NCI-H524 treated with DMSO at 0.1 percent for 48 hours (cell line): ENCODE measurements at places on chromosomes 12 and 14.
A peak's percentile ranks its signal among the peaks of the same experiment; 100 is the strongest.

- no peak for DNase-seq
Measured at GRCh38 chr12:132404951-132405741, 75.8 kb upstream of the GALNT9 start.

GRCh38 chr12:53624956-53625355 is 1.2 kb downstream of the ATF7 start:
- no peak for DNase-seq

DNA sequence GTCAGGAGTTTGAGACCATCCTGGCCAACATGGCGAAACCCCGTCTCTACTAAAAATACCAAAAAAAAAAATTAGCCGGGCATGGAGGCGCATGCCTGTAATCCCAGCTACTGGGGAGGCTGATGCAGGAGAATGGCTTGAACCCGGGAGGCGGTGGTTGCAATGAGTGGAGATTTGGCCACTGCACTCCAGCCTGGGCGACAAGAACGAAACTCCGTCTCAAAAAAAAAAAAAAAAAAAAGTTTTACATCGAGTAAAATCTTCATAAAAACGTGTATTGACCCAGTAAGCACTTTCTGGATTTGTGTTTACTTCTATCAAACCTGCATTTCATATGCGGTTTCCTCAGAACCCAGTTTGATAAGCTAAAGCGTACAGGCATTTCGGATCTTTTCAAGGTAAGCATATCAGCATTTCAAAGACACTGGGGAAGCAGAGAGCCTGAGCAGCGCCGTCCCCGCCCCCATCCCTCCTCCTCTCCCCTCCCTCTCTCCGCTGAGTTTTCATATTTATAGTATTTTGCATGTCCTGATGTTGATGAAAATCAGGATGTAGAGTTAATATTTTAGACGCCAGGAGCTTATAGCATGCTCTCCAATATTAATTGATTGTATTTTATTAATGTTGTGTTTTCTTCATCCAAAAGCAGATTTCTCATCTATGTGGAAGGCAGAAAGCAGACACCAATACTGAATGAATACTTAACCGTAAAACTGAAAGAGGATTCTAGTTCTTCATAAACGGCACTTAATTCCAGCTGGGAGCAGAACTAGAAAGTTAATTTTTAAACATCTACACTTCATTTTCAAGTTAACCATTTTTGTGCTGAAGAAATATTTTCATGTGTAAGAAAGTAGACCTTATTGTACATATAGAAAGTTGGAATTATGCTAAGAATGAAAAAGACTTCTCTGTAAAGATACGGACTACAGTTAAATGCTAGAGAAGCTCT is 9.2 kb upstream of the HIP1R start:
- DNase-seq = no peak

GRCh38 chr14:24437020-24437735 is 5.4 kb downstream of the SDR39U1 start:
- no peak for DNase-seq

GRCh38 chr12:25438638-25439037 is 114.4 kb downstream of the LMNTD1 start:
- no peak for DNase-seq

DNA sequence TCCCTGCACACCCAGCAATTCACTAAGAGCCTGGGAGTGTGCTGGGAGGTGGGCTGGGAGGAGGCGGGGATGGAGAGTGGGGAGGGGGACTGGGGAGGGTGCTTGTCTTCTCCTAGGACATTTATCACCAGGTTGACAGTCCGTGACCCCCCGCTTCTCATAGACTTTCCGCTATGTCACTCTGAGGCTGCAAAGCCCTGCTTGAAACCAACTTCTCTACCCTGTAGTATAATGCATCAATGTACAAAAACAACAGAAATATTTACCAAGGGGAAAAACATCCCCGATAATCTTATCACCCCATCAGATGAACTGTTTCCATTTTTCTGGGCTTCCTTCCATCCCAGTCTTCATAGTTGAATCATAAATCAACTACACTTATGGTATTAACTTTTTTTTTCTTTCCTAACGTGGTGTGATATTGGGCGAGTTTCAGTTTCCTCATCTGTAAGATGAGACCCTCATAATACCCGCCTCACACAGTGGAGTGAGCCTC is 28.6 kb upstream of the BATF start:
- no peak for DNase-seq

DNA sequence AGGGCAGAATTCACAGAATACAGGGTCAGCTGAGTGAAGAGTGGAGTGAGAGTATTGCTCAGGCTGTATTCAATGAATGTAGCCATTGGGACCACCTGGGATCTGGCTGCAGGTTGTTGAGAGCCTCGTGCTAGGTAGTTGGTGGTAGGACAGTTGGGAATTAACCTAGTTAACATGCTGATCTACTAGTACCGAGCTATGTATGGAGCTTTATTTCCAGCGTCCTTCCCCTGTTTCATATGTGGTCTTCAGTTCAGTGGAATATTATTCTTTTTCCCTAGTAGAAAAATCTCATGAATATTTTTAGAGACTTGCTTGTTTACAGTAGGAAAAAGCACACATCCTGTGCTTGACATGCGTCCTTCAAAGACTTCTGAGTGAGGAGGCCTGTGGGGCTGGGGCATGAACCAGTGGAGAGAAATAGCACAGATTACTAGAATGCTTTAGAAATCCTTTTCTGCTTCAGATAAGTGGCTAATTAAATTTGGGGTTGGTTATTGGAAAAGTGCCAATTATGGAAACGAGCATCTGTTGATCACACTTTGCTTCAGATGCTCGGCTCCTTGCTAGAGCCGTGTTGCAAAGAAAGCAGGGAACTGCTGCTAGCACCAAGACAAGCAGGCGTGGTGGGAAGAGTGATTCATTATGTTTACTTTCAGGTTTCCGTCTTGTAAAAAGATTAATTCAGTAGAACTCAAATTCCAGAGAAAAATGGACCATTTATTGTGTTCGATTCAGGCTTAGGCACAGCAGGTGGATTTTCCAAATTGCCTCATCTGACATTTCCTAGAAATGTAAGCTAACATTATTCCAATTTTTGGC is 53.6 kb downstream of the ARF6 start:
- peak; percentile 98 for DNase-seq

DNA sequence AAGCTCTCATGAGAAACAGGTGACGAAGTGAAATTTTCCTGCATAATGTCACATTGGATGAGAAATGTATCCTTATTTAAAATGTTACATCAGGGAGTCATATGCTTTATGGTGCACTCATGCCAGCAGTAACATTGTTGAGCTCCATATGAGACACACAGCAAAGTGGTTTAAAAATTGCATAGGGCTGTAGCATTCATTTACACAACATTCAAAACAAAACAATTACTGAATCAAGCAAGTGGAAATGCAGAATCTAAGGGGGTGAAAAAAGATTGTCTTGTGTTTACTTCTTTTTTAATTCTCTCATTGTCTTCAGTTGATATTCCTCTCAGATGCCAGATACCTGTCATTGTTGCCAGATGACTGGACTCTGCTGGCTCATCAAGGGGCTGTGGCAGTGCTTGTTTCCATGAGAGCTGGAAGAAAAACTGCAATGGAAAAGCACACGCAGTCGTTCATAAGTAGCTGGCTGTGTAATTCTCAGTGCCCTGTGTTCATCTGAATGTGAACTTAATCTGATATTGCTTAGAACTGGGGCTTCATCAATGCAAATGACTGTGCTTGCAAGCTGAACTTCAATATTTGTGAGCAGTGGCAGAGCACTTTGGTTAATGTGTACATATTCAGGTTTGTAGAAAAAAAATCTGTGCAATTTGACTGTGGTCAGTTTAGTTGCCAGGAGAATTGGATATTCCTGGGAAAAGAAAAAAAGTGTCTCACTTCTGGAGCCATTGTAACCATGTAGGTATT is 305.6 kb downstream of the RAD51B start:
- DNase-seq = no peak

- DNase-seq = peak; percentile 86
Measured at GRCh38 chr14:100486025-100486828, 101.0 kb downstream of the BEGAIN start.

GRCh38 chr12:122471324-122472226 is 29.2 kb downstream of the ZCCHC8 start:
- no peak for DNase-seq
